Activated CD8-positive, alpha-beta memory T cell treated with anti-CD3 and anti-CD28 coated beads, Interleukin-2, amount 50 U/mL, for 4 hours (primary cell): ENCODE measurements at places on chromosomes 16 and 17.

GRCh38 chr16:73420244-73420643 lies 372.3 kb upstream of the ZFHX3 start:
- DNase-seq = no peak

DNA sequence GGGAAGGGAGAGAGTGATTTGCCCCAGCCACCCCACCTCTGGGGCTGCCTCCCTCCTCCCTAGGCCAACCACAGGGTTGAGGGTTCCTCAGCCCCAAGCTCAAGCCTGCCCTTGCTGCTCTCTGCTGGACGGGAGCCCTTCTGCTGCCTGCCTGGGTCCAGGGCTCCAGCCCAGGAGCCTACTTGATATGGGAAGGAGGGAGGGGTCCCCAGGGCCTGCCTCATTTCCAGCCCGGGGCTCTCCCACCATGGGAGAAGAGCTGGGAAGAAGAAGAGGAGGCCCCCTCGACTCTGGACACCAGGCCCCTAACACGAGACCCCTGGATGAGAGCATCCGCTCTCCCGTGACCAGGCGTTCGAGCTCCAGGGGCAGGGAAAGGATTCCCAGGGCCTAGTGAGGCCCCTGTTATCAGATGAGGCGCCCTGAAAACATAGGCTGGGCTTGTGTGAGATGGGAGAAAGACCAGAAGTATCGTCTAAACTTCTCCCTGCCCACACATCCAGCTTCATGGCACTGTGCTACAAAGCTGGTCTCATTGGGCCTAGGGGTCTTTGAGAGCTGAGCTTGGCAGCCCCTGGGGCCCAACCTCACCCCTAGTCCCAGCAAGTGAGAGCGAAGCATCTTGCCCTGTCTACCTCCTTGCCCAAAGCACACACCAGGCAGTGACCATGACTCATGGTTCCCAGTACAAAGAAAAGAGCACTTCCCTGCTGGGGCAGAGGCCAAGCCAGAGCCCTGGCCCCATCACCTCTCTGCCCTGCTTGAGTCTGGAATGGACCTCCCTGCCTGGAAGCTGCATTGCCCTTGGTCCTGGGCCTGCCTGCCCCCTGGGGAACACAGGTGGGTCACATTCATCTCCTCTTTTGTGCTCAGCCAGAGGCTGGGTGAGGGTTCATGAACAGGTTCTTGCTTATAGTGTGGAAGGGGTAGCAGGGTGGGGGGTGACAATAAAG lies 987 bp downstream of the SLC16A5 start:
- DNase-seq = no peak

DNA sequence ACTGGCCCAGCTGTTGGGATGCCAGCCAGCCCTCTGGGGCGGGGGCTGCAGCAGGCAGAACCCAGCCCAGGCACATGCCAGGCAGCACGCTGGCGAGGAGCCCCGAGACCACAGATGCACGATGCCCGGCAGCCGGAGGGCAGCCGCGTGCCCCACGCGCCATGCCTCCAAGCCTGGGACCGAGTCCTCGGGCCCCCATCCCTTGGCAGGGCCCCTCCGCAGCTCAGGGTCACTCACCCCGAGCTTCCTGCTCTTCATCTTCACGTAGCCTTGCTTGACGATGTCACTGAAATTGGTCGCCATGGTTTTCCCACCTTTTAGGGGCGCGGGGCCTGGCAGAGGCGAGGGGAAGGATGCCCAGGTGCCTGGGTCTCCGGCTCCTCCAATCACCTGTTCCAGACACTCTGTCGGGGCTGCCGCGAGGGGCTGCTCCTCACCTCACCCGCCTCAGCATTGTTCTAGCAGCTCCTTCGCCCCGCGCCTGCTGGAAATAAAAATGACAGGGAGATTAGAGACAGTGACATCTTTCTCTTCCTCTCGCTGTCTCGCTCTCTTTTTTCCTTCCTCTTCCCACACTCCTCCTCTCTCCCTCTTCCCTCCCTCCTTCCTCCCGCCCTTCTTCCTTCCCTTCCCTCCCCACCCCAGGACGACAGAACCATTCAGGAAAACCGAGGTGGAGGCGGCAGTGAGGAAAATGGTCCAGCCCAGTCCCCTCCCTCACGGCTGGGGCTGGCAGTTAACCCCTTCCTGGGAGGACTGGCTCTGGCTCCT lies 6.9 kb downstream of the DOK4 start:
- no peak for DNase-seq

DNA sequence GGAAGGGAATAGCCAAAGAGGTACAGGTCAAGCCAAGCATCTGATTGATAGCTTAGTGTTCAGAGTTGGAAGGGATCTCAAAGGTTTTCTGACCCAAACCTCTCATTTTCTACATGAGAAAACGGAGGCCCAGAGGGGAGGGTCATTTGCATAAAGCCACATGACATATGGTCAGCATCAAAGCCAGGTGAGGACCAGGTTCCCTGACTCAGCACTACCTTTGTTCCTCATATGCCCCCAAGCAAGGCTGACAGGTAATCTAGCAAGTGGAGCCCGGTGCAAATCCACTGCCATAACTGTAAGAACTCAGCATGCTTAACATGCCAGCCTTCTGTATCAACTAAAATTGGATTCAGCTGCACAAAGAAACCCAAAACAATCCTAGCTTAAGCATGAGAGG lies 28.2 kb upstream of the CCL1 start:
- no peak for DNase-seq

GRCh38 chr17:17494499-17494869 lies 1.7 kb downstream of the RASD1 start:
- no peak for DNase-seq

GRCh38 chr16:88596483-88596882 lies 26.3 kb downstream of the ZC3H18 start:
- no peak for DNase-seq

DNA sequence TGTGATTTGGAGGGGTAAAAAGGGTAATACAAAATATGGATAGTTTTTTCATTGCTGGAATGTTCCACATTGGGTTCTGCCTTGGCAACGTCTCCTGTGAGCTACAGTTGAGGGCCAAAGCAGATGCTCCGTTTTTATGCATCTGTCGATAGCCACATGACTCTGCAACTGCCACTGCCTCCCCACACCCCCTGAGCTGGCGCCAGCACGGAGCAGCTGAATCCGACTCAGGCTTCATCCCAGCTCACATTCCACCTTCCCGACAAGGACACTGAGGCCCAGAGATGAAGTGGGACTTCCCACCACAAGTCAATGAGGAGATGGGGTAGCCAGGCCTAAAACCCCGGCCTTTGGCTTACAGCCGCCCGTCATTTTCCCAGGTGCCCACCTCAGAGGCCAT lies 334.1 kb downstream of the CDH13 start:
- no peak for DNase-seq
